ENCODE measurements at places on chromosomes 3 and 15.

DNA sequence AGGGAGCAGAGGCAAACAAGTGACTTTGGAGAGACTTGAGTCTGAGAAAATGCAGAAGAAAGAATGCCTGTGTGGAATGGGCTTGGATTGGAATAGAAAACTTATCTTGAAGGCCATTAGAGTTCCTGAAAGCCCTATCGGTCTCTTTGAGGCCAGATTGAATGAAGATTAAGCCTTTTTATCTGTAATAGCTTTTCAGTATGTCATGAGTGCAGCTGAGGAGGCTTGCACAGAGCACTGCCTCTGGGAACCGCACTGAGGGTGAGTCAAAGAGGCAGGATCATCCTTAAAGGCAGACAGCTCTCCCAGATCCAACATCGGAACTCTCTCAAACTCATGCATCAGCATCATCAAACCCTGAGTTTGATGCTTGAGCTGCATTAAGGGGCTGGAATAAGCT lies 515.2 kb downstream of the NTRK3 start:
- DNase-seq: no peak

DNA sequence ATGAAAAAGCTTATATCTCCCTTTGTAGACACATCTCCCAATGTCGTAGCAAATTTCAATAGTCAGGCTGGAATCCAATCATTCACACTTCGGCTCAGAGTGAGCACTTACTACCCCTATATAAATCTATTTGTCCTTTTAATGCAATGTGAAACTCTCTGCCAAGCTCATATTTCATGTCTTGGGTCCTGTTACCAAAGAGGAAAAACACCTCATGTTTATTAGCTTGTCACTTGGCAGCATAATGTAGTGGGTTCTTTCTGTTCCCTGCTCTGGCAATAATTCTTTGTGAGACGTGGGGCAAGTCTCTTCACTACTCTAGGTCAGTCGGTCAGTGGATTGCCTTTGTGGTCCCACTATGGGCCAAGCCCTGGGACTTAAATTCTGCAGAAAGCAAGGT lies 107.1 kb downstream of the SRGAP3 start:
- peak; percentile 24 for DNase-seq

DNA sequence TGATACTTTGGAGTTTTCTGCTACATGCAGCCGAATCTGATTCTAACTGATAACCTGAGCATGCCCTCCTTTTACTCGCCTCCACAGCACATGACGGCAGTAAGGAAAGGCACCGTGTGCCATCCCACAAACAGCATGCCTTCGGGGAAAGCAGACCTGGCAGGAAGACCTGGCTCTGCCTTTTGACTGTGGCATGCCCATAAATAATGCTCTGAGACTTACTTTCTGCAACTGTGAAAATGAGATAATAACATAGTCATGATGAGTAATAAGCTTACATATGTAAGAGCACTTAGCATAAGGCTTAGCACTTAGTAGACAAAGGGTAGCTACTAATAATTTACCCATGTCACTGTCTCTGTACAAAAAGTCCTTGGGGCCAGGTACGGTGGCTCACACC lies 32.9 kb downstream of the MTHFS start:
- DNase-seq: peak; percentile 81

- no peak for DNase-seq
Measured at GRCh38 chr3:46433841-46434240, 26.8 kb downstream of the CCRL2 start.

DNA sequence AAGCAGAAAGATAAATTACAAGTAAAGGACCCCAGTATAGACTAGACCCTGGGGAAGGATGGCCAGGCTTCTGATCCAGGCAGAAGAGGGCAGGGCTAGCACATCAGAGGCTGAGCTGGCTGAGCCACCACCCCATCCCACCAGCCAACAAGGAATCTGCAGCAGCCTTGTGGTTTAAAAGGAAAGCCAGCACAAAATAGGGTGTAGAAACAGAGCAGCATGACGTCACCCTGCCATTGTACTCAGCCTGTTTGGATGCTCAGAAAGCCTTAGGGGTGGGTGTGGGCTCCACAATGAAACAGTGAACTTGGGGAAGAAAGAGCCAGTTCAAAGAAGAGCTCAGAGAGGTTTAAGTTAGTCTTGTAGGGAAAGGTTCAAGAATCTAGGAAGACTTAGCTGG lies 28.2 kb downstream of the DUOX1 start:
- DNase-seq: peak; percentile 97

Measured in epithelial cell of esophagus (primary cell).